Endothelial cell (in vitro differentiated cells): ENCODE measurements at places on chromosomes 11 and 22. TPM values are rescaled to one million over a fixed set of nuclear protein-coding genes. Genes with fewer than 3 reads are reported as not detected.

Gene TBC1D22A
- 25.3 TPM for total RNA-seq

Gene CTR9
- 43.5 TPM for total RNA-seq

Gene OR5M10
- total RNA-seq = not detected

Gene OR8G5
- 0.18 TPM for total RNA-seq

Gene DDX17
- 492 TPM for total RNA-seq

Gene KCNJ11
- 0.46 TPM for total RNA-seq

Gene POU2AF1
- not detected for total RNA-seq

Gene MMP7
- not detected for total RNA-seq

Gene GSTT2
- not detected for total RNA-seq

Gene MAPK11
- total RNA-seq = 62.4 TPM

Gene PATE4
- 0.31 TPM for total RNA-seq

Gene OR51E1
- total RNA-seq = not detected

GRCh38 chr22:36990457-36990856 is 28.8 kb downstream of the TST start:
- no peaks in the 10 kb centered on the region for H3K27me3 ChIP-seq
- H3K4me1 ChIP-seq = peaks cover 5% of the 10 kb centered on the region
- no peak overlapping the region for H3K4me3 ChIP-seq
- no peak overlapping the region for H3K27ac ChIP-seq
- no peak for DNase-seq

- no peaks in the 10 kb centered on the region for H3K36me3 ChIP-seq
- peaks cover 3% of the 10 kb centered on the region for H3K27me3 ChIP-seq
- DNase-seq = no peak
- H3K4me1 ChIP-seq = no peaks in the 10 kb centered on the region
- no peak overlapping the region for H3K4me3 ChIP-seq
- no peak overlapping the region for H3K27ac ChIP-seq
These were observed 41.7 kb upstream of the FGF3 start for GRCh38 chr11:69860796-69861445.

GRCh38 chr11:35131886-35132285 is 7.1 kb upstream of the CD44 start:
- DNase-seq = no peak
- H3K27ac ChIP-seq = no peak overlapping the region
- no peaks in the 10 kb centered on the region for H3K36me3 ChIP-seq

DNA sequence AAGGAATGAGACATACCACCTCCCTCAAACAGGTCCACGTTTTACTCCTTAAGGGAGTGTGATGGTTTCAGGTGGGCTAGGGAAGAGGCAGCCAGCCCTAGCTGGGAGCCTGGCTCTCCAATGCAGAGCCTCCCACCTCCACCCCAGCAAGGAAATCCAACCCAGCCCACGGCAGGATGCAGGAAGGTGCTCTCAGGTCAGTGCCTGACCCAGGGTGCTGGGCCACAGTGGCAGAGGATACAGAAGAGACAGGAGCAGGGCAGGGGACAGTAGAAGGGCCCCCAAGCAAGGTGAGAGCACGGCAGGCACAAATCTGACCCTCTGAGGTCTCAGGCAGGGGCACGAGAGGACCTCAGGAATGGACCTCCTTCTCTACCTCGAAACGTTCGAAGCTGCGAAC is 26.9 kb upstream of the CCND1 start:
- H3K4me3 ChIP-seq = no peak overlapping the region
- no peaks in the 10 kb centered on the region for H3K4me1 ChIP-seq
- H3K36me3 ChIP-seq = no peaks in the 10 kb centered on the region
- no peak overlapping the region for H3K27ac ChIP-seq

- no peak overlapping the region for H3K4me3 ChIP-seq
- H3K4me1 ChIP-seq = peaks cover 9% of the 10 kb centered on the region
- no peak overlapping the region for H3K27ac ChIP-seq
- H3K36me3 ChIP-seq = peaks cover 40% of the 10 kb centered on the region
- H3K27me3 ChIP-seq = no peaks in the 10 kb centered on the region
These were observed 9.1 kb downstream of the SNX19 start for GRCh38 chr11:130907229-130907628.

- H3K27me3 ChIP-seq = peaks cover 5% of the 10 kb centered on the region
- no peak overlapping the region for H3K4me3 ChIP-seq
- H3K27ac ChIP-seq = no peak overlapping the region
- no peak for DNase-seq
These were observed 64.8 kb upstream of the WNT11 start for GRCh38 chr11:76271068-76271467.

GRCh38 chr22:47035425-47035881 is 273.0 kb downstream of the TBC1D22A start:
- no peaks in the 10 kb centered on the region for H3K4me1 ChIP-seq
- no peak overlapping the region for H3K27ac ChIP-seq
- no peak overlapping the region for H3K4me3 ChIP-seq
- DNase-seq = no peak
- peaks cover 9% of the 10 kb centered on the region for H3K27me3 ChIP-seq

GRCh38 chr11:34546511-34547209 is 33.1 kb upstream of the ELF5 start:
- no peak for DNase-seq
- no peak overlapping the region for H3K4me3 ChIP-seq
- H3K4me1 ChIP-seq = no peaks in the 10 kb centered on the region
- H3K27me3 ChIP-seq = no peaks in the 10 kb centered on the region
- H3K36me3 ChIP-seq = no peaks in the 10 kb centered on the region
- H3K27ac ChIP-seq = no peak overlapping the region

DNA sequence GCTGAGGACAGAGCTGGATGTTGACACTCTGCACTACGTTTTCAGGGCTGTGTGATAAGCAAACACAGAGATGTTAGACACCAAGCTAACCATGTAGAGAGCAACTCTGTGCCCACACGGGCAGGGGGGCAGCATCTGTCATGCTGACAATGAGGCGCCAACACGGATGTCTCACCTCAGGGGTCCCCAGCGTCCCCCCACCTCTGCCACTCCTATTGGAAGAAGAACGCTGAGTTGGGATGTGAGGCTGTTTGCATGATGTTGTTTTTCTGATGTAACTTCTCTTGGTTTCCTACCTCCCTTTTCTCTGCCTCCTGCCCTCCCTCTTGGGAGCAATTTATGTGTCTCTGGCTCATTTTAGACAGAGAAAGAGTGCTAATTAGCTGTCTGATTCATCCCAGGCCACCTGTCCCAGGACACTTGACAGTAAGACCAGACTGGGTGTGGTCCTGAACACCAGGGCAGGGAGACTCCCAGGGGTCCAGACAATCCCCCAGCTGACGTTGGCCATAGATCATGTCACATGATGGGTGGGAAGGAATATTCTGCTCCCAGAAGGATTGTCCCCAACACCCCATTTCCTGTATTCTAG is 89.2 kb upstream of the NCAM1 start:
- H3K36me3 ChIP-seq = no peaks in the 10 kb centered on the region
- H3K27me3 ChIP-seq = no peaks in the 10 kb centered on the region
- no peak overlapping the region for H3K4me3 ChIP-seq
- DNase-seq = no peak
- no peak overlapping the region for H3K27ac ChIP-seq

DNA sequence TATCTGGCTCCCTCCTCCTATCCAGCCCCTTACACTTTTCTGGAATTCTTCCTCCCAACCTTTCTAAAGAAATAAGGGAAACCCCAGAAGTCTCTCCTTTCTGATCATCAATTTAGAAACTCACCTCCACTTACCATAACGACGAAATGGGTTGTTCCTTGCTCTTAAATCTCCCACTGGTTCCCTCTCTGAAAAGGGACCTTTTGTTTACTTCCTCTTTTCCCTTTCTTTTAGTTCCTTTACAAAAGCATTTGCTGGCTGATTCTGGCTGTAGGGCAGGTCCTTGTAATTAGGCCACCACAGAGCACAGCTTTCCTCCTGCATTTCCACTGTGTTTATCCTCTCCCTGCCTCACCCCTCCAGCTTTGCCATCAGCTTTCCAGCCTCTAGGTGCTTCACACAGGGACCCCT is 12.0 kb downstream of the JAML start:
- peak overlapping the region; percentile 32 for H3K27ac ChIP-seq
- peaks cover 37% of the 10 kb centered on the region for H3K4me1 ChIP-seq
- H3K36me3 ChIP-seq = no peaks in the 10 kb centered on the region
- H3K27me3 ChIP-seq = peaks cover 4% of the 10 kb centered on the region
- no peak overlapping the region for H3K4me3 ChIP-seq

GRCh38 chr11:34189191-34189590 is 83.8 kb downstream of the NAT10 start:
- H3K27ac ChIP-seq = no peak overlapping the region
- DNase-seq = no peak
- H3K4me3 ChIP-seq = no peak overlapping the region
- H3K36me3 ChIP-seq = peaks cover 20% of the 10 kb centered on the region
- peaks cover 63% of the 10 kb centered on the region for H3K4me1 ChIP-seq

DNA sequence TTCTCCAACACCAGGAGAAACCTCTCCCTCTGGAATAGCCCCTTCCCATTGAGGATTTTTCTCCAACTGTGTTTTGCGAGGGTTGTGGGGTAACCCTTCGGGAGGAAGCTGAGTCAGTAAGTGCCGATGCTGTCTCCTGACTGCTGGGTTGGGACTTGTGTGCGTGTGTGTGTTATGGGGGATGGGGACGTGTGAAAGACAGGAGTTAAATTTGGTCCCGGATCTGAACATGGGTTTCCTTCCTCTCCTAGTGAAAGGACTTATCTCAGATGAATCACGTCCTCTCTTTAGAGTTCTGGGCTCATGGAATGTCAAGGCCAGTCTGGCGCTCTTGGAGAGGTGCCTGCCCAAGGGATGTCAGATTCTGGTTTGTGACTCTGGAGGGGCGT is 33.3 kb downstream of the KIAA1671 start:
- no peak for DNase-seq
- H3K27me3 ChIP-seq = no peaks in the 10 kb centered on the region
- H3K27ac ChIP-seq = peak overlapping the region; percentile 86
- H3K4me3 ChIP-seq = no peak overlapping the region
- no peaks in the 10 kb centered on the region for H3K36me3 ChIP-seq

GRCh38 chr11:18314784-18315523 is 7.0 kb downstream of the HPS5 start:
- peaks cover 9% of the 10 kb centered on the region for H3K4me1 ChIP-seq
- peaks cover 8% of the 10 kb centered on the region for H3K36me3 ChIP-seq
- no peaks in the 10 kb centered on the region for H3K27me3 ChIP-seq
- H3K27ac ChIP-seq = no peak overlapping the region
- H3K4me3 ChIP-seq = no peak overlapping the region

GRCh38 chr11:64870176-64870892 is 8.1 kb downstream of the EHD1 start:
- H3K27ac ChIP-seq = peak overlapping the region; percentile 42
- no peak overlapping the region for H3K4me3 ChIP-seq
- H3K27me3 ChIP-seq = peaks cover 5% of the 10 kb centered on the region

DNA sequence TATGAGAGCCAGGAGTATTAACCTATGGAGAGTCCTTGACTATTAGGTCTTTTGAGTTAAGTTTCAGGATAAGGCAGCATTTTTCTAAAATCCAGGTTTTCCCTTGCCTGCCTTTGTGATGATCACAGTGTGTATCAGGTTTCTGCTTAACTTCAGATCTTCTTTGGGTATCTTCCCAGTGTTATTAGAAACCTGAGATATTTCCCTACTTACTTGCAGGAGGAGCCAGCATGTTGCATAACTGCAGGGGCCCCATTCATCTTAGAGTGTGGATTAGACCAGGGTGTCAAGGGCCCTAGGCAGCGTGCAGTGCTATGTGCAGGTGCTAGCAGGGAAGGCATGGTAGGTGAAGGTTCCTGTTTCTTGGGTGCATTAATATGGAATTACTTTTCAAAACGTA is 69.5 kb downstream of the ZNRF3 start:
- DNase-seq = no peak
- no peaks in the 10 kb centered on the region for H3K36me3 ChIP-seq
- H3K4me3 ChIP-seq = no peak overlapping the region
- H3K4me1 ChIP-seq = peaks cover 12% of the 10 kb centered on the region
- H3K27ac ChIP-seq = no peak overlapping the region

- H3K27me3 ChIP-seq = peaks cover 7% of the 10 kb centered on the region
- H3K27ac ChIP-seq = no peak overlapping the region
- H3K4me3 ChIP-seq = no peak overlapping the region
- DNase-seq = no peak
- H3K36me3 ChIP-seq = no peaks in the 10 kb centered on the region
These were observed 32.1 kb upstream of the IGSF9B start for GRCh38 chr11:133988686-133989410.

DNA sequence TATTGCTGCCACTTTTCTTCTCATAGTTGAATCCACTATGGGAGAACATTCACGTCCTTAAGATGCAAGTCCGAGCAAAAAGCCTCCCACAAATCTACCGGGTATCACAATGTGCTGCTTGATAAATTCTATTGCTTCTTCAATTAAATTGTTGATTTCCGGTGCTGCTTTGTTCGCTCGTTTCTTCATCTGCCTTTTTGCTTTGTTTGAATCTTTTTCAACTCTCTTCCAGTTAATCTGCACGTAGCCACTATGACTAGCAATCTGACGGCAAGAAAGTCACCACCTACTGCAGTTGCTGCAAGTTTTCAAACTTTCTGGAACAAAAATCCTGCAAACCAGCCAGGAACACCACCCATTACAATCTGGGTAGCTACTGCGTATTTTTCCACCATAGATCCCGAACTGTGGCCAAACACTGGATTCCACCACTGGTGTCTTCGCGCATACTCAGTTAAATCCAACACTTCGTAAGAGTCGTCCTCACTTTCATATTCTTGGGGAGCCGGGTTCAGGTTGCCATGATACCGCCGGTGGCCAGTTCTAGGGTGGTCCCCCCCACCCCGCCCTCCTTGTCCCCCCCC is 59.1 kb downstream of the CLMP start:
- no peak overlapping the region for H3K4me3 ChIP-seq
- no peaks in the 10 kb centered on the region for H3K27me3 ChIP-seq
- H3K27ac ChIP-seq = no peak overlapping the region
